ENCODE measurements at places on chromosomes 3 and 15.

DNA sequence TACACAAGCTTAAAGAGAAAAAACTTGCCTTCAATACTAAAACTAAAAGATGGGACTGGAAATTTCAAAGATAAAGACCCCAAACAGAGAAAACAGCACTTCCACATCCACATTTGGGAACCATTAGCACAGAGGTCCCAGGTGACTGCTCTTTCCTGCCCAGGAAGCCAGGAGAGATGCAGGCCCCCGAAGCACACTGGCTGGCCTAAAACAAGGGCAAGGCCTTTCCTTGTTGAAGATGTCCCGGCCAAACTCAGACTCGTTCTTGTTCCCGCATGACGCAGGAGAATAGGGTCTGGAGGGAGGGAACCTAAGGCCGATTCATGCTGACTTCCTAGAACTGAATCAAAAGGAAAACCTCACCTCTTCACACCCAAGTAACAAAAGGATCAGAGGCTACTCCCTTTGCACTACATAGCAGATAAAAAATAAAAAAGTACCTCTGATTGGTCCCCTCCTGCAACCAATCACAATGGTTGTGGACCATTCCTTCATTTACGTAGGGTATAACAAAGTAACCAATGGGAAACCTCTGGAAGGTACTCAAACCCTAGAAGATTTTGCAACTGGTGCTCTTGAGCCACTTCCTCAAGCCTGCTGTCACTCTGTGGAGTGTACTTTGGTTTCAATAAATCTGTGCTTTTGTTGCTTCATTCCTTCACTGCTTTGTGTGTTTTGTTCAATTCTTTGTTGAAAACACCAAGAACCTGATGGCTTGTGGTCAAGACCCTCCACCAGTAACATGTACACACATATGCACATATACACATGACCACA, 48.7 kb downstream of the EFCAB12 start:
- no peak for DNase-seq

DNA sequence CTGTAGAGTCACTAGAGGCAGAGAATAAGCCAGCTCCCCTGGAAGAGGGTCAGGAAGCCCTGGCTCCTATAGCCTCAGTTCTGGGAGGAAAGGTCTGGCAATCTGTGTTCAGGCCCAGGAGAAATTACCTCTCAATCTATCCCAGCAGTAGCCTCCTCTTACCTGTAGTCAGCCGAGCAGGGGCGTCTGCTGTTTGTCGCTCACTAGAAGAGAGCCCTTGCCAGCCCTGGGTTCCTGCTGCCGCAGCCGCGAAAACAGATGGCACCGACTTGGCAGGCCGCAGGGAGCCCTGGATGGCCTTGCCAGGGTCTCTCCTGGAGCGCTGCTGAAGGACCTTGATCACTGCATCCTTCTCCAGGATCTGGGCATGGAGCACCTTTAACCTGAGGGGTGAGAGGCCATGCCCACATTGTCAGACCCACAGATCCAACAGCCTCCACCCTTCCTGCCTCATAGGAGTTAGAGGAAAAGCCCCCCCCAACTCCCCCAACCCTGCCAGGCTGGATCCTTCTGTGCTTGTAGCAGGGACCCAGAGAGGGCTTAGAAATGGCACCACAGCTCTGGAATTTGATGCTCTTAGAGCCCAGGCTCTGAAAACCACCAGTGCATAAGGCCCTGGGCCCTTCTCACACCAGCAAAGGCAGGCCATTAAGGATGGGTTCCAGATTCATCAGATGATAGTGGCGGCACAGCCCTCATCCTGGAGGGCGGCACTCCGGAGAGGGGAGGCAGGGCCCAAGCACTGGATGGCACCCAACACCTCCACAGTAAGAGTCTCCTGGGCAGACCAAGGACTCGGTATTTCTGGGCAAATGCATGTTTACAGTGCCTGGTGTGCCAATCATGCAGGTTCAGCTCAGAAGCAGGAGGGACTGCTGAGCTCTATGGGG, 14.9 kb downstream of the AMOTL2 start:
- DNase-seq, result no peak

DNA sequence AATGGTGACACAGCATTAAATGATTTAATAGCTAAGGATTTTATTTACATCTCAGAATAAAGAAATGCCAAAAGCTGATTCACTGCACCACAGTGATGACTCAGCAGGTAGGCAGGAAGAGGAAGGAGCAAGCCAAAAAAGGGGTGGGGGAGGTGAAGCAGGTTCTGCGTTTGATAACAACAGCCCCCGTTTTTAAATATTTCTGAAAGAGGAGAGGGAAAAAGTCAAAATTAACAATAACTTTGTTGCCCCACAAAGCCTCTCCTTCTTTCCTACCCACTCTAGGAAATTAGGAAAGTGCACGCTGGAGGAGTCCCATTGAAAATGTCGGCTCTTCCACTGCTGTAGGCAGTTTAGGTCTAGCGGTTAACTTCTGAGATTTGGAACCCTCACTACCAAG, 9.9 kb upstream of the CCDC54 start:
- DNase-seq, result no peak

GRCh38 chr3:37673401-37673800, 188.3 kb upstream of the CTDSPL start:
- no peak for DNase-seq

GRCh38 chr3:122912772-122913538, 114.6 kb downstream of the SEMA5B start:
- no peak for DNase-seq

DNA sequence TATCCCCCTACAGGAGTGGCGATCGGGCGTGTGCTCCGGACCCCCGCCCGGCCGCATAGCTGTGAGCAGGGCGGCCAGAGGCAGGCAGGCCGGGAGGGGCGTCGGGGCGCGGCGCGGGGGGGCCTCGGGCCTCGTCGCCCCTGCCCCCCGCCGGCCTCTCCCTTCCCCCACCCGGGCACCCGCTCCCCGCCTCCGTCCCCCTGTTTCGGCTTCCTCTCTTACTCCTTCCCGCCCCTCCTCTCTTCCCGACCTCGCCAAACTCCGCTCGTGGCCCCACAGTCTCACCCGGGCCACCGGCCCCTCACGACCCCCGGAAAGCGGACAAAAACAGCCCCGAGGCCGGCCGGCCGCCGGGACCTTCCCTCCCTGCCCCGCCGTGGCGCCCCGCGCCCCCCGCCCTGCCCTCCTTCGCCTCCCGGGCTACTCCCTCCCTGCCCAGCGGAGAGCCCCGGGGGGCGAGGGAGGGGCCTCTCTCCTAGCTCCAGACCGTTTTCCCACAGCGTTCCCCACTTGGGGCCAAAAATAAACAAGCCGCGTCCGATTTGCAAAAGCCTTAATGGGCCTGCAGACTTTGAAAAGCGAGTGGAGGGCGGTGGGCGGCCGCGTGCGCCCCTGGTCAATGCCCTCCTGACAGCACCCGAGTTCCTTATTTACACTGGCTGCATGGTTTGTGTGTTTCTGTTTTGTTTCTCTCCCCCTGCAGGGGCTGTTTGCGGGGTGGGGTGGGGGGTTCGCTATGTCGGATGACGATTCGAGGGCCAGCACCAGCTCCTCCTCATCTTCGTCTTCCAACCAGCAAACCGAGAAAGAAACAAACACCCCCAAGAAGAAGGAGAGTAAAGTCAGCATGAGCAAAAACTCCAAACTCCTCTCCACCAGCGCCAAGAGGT, 1.0 kb downstream of the UBE2E1 start:
- DNase-seq, result peak; percentile 57

DNA sequence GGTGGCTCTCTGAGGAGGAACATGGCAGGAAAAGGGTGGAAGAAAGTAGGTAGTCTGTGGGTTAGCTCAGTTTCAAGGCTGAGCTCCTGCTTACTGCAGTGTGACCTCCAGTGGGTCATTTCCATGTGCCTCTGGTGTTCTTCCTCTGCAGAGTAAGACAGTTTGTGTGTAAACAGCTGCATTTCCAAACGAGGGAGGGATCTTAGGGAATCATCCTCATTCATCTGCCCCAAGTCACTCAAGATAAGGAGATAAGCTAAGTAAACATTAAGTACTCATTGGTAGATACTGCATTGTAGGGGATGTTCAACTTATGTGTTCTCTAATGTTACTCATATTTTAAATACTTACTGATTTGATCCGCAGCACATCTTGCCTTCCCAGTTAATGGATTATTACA, 83.6 kb downstream of the CLSTN2 start:
- no peak for DNase-seq

- no peak for DNase-seq
Measured at GRCh38 chr3:111831840-111832239, 27.2 kb upstream of the PHLDB2 start.

GRCh38 chr3:197508461-197508860, 47.3 kb downstream of the BDH1 start:
- no peak for DNase-seq

DNA sequence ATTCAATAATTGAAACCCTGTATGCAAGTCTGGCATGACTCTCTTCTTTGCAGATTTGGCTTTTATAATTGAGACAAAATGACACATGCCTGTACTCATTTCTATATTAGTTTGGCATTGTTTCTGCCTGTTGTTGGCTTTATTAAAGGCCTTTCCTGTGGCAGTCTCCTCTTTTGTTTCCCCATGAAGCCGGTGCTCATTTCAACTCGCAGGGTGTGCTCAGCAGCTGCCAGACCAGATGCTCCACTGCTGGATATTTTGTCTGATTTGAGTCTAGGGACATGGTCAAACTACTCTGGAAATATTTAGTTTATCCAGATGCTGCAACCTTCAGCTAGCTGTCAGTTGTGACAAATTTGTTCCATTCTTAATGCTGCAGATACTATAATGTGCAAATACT, 445.3 kb downstream of the NAALADL2 start:
- DNase-seq, result no peak

GRCh38 chr3:150419076-150419868, 11.2 kb downstream of the TSC22D2 start:
- DNase-seq, result no peak

DNA sequence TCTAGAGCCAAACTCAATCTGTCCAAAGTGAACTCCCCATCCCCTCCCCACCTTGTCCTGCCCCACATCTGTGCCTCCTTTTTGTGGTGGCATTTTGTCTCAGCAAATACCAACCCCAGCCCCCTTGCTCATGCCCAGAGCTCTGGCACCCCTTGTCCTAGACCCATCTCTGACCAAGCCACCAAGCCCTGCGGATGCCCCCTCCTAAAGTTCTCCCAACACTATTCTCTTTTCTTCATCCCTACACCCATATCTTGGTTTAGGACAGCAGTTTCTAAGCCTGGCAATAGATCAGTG, 17.7 kb downstream of the ACAA1 start:
- no peak for DNase-seq

DNA sequence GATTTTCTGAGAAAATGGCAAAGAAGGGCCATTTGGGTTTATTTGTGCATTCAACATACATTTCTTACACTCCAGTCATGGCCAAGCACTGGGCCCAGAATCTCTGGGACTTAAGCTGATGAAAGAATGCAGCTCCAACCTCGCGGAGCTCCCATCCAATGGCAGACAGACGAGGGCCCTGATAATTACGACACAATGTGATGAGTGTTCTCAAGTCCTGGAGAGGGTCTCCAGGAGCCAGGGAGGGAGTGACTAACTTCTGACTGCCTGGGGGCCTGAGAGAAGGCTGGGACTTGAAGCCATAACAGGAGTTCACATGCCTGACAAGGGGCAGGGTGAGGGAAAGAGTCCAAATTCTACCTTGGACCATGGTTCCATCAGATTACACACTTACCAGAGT, 42.6 kb upstream of the BNC1 start:
- no peak for DNase-seq

DNA sequence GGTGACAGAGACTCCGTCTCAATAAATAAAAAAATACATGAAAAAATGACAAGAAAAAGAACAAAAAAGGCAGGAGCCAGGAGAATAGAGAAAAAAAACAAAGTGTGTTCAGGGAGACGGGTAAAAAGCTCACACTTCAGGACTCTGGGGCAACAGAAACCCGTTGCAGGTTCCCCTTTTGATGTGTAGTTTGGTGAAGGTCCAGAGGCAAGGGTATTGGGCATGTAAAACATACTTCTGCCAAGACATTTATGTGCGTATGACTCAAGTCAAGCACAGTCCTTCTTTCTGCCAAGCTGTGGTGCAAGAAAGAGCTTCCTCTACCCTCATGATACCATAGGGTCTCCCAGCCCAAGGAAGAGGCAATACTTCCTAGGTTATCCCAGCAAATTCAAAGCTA, 33.4 kb upstream of the STRIT1 start:
- no peak for DNase-seq

- DNase-seq, result no peak
Measured at GRCh38 chr3:76685858-76686257, 354.0 kb upstream of the ROBO2 start.

DNA sequence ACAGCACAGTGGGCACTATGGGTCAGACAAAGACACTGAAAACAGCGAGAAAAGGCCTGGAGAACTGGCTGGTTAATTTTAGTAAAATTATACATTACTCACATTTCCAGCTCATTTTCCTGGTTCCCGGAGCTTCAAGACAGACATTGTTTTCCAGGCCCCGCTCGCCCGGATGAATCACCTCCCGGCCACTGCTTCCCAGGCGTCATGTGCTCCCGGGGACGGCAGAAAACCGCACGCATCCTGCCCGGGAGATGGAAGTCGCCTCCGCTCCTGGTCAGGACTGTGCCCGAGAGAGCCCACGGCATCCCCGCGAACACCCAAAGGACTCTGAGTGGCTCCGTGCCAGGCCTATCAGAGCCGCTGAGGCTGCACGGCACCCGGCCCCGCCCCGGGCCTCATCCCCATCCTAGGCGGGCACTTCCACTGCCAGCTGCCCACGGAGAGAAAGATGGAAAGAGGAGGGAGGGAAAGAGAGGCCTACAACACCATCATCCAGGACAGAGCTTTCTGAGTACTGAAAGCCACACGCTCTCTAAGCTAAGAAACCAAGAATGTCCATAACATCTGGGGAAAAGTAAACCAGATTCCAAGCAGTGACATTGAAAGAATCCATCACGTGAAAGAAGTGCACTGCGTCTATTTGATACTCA, 75.1 kb downstream of the VGLL4 start:
- no peak for DNase-seq

GRCh38 chr3:175386630-175387029, 527.5 kb downstream of the NAALADL2 start:
- no peak for DNase-seq

DNA sequence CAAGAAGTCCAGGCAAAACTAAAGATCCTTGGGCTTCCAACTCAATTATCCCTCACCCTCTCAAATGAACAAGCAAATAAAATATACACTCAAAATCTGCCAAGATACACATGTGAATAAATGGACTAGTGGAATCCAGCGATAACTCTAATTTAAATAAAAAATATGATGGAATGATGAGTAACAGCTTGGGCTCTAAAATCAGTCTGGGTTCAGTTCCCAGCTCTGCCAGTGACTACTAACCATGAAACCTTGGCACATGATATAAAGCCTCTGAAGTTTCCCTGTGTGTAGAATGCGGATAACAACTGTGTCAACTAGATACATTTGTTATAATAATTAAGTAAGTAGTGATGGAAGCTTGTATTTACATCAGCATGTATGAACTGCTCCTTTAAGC, 81.3 kb downstream of the CADPS start:
- no peak for DNase-seq

DNA sequence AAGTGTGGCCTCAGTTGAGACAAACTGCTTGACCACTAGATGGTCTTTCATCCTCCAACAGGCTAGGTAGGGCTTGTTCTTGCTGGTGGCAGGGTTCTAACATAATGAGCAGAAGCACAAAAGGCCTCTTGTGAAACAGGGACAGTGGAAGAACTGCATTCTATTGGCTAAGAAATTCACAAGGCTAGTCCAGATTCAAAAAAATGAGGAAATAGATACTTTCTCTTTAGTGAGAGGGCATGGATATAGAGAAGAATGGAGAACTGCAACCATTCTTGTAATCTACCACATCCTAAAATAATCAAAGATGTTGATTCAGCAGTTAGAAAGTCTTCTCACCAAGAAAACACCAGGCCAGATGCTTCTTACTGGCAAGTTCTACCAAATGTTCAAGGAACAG, 143.7 kb upstream of the LRIG1 start:
- no peak for DNase-seq

- DNase-seq, result no peak
Measured at GRCh38 chr3:115042351-115042750, 104.7 kb downstream of the ZBTB20 start.

Measured in GM13976 (cell line).